Activated CD4-positive, alpha-beta T cell treated with anti-CD3 and anti-CD28 coated beads, Interleukin-2, amount 50 U/mL, for 4 hours (primary cell): ENCODE measurements at places on chromosomes 2 and 18.

- no peak for DNase-seq
Observed at GRCh38 chr2:221088506-221088905, 483.6 kb downstream of the EPHA4 start.

- no peak for DNase-seq
Observed at GRCh38 chr2:238114851-238115660, 14.9 kb downstream of the ESPNL start.

DNA sequence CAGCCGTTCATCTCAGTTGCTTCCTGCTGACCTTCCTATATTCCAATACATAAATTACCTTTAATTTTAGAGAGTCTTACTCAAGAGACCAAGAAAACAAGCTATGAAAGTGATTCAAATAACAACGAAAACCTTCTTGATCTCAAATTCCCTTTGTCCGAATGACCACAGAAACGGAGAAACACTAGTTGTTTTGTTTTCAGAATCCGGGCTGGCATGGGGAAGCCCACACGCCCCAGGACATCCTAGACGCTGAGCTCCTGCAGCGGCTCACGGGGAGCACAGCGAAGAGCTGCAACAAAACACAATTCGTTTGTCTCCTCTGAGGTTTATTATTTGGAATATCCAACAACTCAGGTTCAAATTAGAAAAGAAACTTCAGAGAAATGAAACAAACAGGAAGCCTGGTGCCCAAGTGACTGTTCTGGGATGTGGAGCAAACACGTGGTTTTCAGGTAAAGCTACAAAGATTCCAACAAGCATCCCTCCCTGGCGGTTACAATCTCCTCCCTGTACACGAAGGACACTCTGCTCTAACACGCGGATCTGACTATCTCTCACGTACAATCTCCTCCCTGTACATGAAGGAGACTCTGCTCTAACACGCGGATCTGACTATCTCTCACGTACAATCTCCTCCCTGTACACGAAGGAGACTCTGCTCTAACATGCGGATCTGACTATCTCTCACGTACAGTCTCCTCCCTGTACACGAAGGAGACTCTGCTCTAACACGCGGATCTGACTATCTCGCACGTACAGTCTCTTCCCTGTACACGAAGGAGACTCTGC lies 237.5 kb downstream of the TWIST2 start:
- DNase-seq, result no peak

DNA sequence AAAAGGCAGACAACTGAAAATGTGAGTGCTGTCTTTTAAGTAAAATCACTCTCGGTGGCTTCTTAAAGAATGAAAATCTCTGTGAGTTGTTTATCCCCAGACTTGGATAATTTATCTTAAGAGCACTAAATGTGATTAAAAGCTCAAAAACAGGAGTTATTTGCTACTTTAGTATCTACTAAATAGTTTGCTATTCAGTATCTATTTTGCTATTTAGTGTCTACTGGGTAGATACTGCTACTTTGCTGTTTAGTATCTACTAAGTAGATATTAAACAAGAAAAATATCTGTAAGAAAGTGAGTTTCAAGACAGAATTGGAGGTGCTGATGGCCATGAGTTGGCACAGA lies 1.4 kb upstream of the KCNG3 start:
- no peak for DNase-seq

DNA sequence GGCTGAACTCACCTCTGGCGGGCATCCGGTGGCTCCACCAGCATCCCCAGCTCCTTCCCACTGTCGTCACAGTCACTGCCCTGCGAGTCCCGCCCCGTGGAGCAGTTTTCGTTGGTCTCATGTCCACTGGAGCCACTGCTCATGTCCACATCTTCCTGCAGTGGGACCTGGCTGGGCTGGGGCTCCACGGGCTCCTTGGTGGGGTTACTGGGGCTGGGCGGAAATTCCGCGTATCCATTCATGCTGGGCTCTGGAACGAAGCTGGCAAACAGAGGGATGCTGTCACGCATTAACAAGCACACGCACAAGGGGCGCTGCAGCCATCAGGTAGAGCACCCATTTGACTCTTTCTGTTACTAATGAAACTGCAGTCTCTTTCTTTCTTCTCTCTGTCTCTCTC lies 10.7 kb downstream of the PER2 start:
- DNase-seq, result no peak

GRCh38 chr2:159913900-159914299 lies 115.9 kb upstream of the CD302 start:
- no peak for DNase-seq

GRCh38 chr2:189022053-189022481 lies 47.9 kb downstream of the COL3A1 start:
- no peak for DNase-seq
